ENCODE measurements at places on chromosomes 12 and 14.

DNA sequence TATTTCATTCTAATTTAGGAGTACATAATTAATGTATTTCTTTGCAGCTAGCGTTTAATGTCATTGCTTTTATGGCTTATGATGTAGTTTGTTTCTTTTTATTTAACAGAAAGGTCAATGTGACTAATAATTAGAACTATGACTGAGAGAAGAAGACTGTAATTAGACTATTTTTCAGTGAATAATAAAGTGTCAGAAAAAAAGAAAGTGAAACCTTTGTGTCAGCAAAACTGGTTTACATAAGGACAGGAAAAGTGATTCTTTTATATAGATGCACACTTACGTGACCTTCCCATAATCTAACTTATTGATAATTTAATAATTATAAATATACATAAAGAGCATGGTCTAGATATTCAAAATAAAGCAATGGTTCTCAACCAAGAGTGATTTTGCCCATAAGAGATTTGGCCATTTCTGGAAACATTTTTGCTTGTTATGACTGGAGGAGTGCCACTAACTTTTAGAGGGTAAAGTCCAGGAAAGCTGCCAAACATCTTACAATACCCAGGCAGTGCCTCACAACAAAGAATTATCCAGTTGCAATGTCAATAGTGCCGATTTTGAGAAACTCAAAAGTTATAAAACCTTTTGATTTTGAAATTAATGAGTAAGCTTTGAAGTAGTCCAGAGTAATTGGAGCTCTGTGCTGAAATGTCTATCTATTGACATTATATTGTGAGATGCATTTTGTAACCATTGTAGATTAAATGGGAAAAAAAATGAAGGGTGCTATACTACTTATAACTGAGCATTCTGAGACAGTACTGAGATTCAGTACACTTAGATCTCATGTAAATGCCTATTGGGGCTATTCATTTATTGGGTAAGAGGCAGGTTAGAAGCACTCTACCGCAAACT lies 227.1 kb downstream of the C12orf50 start:
- no peak for DNase-seq

- DNase-seq: no peak
Observed at GRCh38 chr14:85125291-85125670, 404.7 kb upstream of the FLRT2 start.

- DNase-seq: no peak
Observed at GRCh38 chr14:52042371-52043289, 26.2 kb downstream of the NID2 start.

DNA sequence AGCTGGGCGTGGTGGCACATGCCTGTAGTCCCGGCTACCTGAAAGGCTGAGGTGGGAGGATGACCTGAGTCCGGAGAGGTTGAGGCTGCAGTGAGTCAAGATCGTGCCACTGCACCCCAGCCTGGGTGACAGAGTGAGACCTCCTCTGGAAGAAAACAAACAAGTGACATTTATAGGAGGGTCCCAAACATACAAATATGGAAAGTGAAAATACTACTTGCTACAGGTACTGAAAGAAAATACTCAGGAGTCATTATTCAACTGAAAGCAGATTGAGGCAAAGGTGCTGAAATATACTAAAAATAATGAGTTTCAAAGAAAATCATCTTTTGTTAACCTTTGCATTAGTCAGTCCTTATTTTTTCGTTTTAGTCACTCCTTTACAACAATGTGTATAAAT lies 53.5 kb downstream of the ETV6 start:
- no peak for DNase-seq

DNA sequence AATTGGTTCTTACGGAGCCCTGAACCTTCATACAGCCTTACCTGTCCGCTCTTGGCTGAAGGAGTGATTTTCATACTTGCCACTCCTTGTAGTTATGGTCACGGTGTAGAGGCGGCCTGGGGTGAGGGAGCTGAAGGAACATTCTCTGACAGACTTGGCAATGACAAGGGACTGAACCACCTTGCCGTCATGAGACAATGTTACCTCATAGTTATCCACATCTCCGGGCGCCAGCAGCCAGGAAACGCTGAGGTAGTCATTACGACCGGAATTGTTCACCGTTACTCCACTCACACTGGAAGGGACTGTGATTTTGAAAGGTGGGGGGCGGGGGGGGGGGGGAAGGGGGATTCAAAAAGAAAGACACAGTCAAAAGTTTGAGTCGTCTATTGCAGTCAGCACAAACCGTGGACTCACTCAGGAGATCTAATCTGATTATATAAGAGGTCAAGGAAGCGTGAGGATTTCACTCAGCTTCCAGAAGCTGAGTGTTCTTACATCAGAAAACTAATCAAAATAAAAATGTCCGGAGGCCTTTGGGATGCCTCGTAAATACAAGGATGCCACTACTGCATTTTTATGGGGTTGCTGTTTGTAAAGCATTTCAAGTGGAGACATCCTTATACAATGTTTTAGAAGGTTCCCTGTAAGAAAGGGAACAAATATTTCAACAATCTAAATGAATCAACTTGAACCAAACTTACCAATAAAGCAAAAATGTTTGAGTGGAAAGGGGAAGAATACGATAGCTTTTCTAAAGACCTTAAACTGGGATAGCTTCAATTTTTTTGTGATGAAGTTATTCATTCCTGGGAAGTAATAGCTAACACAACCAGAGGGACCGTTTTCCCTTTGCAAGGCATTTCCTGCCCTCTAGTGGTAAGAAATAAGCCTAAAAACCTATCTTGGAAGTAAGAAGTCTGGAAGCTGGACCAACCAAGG lies 60.6 kb downstream of the PTPRB start:
- no peak for DNase-seq

DNA sequence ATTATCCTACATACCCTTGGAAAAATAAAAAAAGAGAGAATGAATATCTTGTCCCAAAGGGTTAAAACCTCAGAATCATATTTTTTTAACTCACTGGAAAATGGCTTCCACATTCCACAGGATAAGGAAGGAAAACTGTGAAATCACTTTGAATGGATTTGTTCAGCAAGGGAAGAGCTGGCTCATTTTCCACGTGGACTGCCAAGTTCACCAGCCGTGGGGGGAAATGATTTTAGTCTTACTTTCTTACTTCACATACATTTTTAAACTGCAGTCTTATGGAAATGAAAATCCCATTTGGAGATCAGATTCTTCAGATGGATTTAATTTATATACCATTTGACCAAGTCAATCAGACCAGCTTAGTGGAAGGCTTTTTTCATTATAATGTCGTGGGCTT lies 29.9 kb upstream of the AEBP2 start:
- no peak for DNase-seq

Data from stimulated activated CD4-positive, alpha-beta T cell treated with anti-CD3 and anti-CD28 coated beads, Interleukin-4, amount 100 ng/mL, for 4 hours (primary cell).